ENCODE measurements at places on chromosomes 2 and 18.

DNA sequence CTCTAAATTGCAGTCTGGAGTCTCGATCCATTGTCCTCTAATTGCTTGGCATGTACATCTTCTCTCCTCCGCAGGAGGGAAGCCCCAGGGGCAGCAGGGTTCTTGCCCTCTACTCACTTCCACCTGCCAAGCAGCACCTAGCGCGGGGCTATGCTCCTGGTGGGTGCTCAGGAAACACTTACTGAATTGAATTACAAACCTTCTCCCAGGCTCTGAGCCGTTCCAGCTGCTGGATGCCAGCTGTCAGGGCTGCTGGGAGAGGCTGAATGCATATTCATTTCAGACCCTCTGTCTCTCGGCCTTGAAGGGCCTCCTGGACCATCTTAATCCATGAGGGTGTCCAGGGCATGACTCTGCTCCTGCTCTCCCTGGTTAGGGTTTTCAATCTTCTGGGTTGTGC, 94.0 kb downstream of the CELF4 start:
- DNase-seq, result no peak

- no peak for DNase-seq
Measured at GRCh38 chr2:135055182-135055786, 3.2 kb downstream of the RAB3GAP1 start.

DNA sequence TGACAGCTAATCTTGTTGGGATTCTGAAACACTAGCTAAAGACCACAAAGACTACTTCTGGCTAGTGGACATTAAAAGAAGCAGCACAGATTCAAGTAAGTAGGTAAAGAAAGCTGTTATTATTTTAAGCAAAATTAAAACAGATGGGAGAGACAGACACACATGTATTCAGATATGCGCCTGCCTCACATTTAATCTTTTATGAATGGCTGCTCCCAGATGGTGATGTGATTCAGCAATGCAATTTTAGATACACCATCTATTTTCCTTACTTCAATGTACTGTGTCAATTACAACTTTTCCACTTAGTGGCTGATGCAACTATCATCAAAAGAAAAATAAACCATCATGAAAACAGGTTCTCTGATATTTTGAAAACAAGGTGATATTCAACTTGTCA, 133.0 kb upstream of the PGAP1 start:
- DNase-seq, result no peak

DNA sequence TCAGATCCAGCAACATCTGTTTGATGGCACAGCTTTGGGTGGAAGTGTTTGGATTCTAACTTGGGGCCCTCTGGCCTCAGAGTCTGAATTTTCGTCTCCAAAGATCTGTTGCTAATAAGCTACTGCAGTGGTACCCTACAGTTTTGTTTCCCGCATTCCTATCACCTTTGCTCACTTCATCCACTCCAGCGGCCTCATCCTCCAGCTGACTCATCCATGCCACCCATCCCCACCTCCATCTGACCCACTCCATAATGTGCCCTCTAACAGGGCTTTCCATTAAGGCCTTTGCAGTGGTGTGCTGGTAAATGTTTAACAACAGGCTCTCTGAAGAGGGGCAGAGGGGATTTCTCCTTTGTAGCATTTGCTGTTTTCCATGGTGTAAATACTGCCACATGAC, 225.5 kb downstream of the TGIF1 start:
- no peak for DNase-seq

DNA sequence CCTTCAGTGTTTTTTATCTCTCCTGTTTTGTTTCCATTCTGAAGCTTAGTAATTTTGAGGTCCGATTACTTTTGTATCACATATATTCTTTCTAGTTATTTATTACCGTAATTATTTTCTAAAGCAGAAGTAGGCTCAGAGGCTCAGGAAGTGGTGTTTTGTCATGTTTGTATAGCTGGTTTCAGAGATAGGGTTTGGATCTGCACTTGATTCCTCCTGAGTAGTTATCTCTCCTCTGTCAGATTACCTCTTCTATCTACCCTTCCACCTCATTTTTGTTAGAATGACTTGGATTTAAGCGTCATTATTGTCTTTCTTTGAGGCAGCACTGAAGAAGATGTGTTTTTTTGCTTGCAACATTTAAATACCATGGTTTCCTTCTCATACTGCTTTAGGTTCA, 95.4 kb downstream of the MTA3 start:
- no peak for DNase-seq

DNA sequence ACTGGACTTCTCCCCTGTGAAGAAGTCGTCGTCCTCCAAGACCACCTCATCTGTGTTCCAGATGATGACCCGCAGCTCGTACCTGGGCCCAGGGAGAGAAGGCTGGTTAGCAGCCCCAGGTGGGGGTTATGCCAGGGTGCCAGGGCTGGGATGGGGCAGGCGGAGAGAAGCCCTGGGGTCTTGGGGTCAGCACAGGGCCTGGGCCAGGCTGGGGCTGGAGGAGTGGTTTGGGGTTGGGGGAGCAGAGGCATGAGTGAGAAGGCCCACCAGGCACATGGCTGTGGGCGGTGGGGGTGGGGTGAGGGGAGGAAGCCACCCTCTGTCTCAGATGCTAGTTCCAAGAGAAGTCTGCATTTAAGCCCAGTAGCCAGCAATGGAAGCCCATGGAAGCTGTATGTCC, 15.8 kb downstream of the OTOF start:
- DNase-seq, result no peak

- DNase-seq, result no peak
Measured at GRCh38 chr2:176755537-176756135, 457.0 kb upstream of the HNRNPA3 start.

DNA sequence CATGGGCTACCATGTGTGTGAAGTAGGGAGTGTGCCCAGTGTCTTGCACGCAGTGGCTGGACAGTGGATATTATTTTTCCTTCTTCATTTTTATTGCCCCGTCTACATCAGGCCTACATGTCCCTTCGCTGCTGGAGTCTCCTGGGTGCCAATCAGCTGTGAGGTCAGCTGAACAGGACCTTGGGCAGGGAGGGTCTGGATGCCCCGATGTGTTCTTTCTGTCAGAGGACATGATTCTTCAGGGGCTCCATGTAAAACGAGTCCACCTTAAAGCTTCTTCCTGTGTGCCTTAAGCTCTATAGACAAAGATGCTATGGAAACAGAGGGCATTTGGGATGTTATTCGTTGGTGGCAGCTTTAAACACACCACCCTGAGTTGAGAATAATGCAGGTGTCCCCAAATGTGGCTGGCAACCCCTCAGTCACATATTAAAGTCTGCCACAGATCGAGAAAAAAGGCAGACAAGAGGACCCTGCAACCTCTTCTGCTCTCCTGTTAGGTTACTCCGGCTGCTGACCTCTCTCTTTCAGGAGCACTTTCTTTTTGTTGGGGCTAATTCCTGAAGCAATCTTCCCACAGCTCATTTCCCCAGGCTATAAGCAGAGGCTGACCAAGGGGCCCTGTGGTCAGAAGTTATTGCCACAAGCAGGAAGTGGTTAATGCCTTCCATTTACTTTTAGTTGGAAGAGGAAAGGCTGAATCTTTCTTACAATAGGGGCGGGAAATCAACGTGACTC, 20.0 kb downstream of the GREB1 start:
- DNase-seq, result no peak

GRCh38 chr2:46118656-46119371, 178.4 kb upstream of the EPAS1 start:
- DNase-seq, result no peak

DNA sequence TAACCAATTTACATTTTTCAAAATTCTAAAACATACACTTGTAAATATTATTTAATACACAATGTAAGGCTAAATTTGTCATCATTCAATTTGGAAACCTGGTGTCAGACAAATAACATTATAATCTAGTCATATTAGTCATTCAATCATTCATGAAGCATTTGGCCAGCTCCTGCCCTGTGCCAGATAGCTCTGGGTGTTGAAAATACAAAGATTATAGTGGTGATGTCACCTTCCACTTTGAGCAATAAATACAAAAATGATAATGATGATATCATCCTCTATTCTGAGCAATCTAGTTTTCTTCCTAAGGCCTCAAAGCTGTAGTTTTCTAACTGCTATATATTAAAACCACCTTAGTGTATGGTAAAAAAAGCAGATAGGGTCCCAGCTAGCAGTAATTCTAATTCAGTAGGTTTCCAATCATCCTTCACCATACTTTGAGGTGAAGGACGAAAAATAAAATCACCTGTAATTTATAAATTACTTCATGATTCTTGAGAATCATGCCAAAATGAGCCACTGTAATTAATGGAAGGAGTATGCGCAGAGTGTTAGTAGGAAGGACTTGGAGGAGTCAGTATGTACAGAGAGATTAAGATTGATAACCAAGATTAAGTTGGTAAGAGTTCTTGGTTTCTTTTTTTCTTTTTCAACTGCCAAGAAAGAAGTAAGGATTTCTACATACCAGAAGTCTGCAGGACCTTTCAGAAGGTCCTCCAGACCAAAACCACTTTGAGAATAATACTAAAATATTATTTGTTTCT, 23.2 kb downstream of the MEMO1 start:
- no peak for DNase-seq
